CD8-positive, alpha-beta memory T cell (primary cell): ENCODE measurements at places on chromosomes 11 and 22.

- no peak for DNase-seq
These were observed at the start of gene EMID1 for GRCh38 chr22:29205594-29206371. TSS of gene EMID1 (plus strand) at chr22:29205896. CDS start at chr22:29206039, 143 bp downstream.

DNA sequence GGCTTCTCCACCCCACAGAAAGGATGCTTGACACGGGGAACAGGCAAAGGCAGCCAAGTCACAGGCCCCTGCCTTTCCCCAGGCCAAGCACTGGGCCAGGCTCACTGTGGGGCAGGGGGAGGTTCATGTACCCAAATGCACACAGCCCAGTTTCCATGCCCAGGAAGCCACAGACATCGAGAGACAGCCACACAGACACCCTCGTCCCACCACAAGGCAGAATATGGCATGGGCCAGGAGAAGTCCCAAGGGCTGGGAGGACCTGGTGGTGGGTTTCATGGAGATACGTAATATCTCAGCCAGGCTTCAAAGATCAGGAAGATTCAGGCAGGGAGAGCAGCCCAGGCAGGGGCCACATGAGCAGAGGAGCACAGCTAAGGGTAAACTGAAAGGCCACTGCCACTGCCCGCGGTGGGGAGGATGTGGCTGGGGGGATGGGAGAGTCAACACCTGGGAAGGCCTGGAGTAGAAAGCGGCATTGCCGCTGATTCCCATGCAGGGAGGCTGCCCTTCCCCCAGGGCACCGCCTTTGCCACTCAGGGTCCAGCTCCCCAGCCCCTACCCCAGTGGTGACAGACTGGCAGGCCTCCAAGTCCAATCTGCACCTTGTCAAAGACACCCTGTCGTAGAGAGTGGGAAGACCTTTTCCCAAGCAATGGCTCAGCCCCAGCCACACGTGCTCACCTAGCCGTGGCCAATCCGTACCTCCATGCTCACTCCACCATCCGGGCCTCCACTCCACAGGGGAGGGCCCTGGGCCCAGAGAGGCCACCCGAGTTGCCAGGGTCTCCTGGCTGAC lies 2.4 kb upstream of the MFNG start:
- DNase-seq = no peak

DNA sequence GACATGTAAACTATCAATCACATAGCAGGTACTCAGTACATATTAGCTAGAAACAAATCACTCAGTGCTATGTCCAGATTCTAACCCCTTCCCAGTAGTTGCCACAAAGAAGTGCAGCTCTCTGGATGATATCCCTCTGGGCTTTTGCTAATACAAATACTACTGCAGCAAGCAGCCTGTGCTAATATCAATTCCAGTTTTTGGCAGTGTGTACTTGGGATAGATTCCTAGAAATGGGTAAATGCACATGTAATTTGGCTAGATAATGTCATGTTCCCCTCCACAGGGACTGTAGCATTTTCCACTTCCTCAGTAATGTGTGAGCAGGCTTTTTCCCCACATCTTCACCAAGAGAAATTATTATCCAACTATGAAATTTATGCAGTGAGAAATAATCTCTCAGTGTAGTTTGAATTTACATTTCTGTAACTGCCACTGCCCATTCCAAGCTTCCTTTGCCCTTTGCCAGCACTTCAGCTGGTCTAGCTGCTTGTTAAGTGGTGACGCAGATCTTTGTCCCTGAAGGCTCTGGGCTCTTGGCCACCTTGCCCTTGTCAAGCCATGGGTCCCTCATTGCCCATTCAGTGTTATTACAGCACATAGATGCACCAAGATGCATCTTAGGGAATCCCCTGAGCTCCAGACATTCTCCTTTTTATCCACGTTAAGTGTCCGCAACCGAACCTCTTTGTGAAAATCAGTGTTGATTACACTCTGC lies 107.1 kb upstream of the CLPB start:
- DNase-seq = no peak

DNA sequence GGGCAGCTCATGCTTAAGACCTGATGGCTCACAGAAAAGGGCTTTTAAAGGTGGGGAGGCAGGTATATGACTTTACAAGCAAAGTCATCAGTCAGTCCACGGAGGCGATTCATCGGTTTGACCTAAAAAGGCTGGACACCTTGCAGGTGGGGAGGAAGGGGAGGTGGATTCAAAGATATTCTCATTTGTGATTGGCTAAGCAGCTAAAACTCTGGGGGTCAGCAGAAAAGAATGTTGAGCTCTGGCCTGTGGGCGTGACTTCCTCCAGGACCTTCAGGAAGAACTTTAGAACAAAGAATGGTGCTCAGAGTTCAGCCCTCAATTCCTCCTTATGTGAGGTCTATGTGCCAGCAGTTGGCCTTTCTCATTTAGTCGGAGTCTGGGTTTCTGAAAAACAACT lies 78.3 kb upstream of the LMO1 start:
- DNase-seq = no peak

- DNase-seq = no peak
These were observed 271.8 kb upstream of the MTNR1B start for GRCh38 chr11:92697461-92698312.

DNA sequence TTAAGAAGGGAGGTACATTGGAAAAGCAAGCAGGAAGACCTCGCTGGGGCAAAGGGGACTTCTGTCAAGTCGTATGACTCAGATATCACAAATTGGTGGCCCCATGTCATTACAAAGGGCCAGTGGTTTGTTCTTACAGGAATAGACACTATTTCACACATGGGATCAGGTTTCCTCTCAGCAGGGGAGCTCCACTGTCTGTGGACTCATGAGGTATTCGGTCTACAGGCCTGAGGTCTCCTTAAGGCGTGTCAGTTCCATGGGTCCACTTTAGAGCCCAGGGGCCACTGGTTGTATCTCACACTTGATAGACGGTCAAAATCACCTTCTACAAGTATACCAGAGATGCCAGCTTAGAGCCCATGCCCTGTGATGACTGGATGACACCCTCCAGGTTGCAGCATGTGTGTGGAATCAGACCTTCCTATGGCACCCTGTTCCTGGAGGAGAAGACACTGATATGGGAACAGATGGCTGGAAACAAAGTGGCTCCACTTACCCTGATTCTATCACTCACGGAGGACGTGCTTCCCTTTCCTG lies 288.1 kb upstream of the B3GAT1 start:
- no peak for DNase-seq

DNA sequence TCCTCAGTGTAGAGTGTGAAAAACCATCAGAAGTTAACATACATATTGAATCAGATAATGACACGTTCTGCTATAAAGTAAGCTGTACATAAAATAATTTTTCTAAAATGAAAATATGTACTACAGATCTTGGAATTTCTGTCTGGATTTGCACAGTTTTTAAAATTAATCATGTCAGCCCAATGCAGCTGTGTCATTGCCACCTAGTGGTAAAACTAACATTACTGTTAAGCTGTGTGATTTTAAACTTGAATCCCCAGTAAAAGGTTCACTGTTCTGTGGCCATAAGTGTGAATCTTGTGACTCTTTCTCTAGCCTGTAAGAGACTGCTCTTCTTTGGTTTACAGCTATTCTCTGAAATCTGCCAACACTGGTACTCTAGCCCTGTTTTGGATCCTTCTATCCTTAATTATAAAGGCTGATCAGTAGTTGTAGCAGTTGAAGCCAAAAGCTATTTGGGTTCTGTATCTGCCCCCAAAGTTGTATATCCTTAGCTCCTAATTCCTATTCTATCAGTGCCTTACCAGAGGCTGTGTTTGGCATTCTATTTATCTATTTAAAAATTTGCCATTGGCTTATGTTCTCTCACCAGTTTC lies 4.0 kb downstream of the JRKL start:
- peak; percentile 21 for DNase-seq

GRCh38 chr11:9747828-9748227 lies 84.0 kb downstream of the SWAP70 start:
- DNase-seq = no peak

- no peak for DNase-seq
These were observed 2.1 kb downstream of the INCENP start for GRCh38 chr11:62125881-62126280.

DNA sequence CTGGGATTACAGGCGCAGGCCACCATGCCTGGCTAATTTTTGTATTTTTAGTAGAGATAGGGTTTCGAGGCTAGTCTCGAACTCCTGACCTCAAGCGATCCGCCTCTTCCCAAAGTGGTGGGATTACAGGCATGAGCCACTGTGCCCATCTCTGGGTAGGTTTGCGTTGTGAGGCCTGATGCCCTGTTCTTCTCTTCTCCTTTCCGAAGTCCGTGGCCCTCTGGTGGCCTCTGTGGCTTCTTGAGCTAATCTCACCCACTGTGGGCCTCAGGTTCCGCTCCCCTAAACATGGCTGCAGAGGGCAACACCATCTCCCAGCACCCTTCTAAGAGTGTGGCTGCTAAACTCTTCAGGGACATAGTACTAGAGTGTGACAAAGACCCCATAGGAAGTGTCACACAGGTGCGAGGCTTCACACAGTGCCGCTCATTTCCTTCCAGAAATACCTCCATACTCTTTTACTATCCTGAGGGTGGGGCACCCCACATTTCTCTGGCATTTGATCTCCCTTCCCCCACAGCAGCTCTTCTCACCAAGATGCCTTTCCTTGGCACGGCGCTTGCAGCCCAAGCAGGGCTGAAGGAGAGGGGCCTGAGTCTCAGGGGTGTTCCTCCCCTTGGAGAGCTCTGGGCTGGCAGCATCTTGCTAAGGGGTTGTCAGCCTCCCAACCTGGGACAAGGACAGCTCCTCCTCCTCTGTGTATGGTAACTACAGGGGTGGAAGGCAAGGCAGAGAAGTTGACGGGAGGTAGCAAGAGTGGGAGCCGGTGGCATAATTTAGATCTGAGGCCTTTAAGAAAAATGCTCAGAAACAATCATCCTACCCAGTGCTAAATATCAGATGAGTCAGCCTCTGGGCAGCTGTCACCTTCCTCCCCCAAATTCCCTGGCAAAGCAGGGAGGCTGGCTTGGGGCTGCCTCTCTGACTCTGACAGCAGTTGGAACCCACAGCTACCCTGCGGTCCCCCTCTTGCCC lies 6.1 kb downstream of the THY1 start:
- no peak for DNase-seq

DNA sequence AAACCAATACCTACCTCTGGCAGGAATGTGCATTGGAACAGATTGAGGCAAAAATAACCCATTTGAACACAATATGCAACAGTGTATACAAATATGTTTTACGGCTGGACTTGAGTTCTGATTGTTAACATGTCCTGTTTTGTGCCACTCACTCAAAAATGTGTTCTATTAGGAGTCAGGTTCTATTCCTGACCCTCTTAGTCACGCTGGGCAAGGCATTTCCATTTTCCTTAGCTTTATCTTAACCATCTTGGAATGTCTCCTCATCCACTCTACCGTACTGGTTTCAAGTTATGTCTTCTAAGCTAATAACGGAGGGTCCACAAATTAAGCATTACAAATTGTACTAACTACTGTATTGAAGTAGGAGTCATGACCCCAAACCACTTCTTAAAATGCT lies 78.6 kb downstream of the MAML2 start:
- DNase-seq = no peak

GRCh38 chr11:18757811-18758210 lies 31.8 kb upstream of the IGSF22 start:
- DNase-seq = no peak

GRCh38 chr22:29784451-29785361 lies 17.5 kb downstream of the UQCR10 start:
- no peak for DNase-seq

- no peak for DNase-seq
These were observed 1014.1 kb downstream of the LRRC4C start for GRCh38 chr11:40445391-40445790.

DNA sequence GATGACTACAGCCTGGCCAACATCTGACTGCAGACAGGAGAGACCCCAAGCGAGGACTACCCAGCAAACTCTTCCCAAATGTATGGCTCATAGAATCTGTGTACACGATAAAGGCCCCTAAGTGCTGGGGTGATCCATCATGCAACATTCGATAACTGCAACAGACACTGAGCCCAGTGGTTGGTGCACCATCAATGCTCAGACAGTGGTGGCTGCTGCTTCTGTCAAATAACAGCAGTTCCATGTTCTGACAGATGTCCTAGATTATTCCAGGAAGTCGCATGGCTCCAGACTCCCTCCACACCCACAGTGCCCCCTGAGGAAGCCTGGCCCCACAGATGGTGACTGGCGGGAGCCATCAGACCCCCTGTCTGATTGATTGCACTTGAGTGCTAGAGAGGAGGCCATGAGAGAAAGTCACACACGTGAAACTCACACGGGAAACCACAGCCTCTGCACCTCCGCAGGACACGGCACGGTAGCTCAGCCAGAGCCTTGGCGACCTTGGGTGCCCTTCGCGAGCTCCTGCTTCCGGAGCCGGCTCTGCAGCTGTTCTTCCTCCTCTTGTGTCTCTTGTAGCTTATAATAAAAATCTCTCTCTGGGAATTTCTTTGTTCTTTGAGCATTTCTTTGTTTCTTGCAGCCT lies 1155.9 kb downstream of the TBC1D22A start:
- DNase-seq = peak; percentile 18

DNA sequence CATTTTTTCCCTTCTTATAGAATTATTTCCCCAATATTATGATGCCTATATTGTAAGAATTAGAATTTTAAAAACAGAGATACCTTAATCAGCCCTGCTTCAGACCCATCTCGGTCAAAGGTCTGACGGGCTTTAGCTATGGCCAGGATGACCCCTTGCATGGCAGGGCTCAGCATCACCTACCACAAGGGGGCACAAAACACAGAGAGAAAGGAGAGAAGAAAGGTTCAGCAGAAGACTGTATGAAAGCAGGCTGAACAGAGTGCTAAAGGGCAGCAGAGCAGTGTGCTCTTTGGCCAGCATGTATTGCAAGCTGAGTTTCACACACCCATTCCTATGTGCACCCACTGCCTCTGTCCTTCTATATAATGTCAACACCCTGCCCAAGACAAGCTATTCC lies 26.8 kb downstream of the CLDN25 start:
- DNase-seq = no peak

- DNase-seq = no peak
These were observed 10.9 kb downstream of the CDC42BPG start for GRCh38 chr11:64833509-64833908.

DNA sequence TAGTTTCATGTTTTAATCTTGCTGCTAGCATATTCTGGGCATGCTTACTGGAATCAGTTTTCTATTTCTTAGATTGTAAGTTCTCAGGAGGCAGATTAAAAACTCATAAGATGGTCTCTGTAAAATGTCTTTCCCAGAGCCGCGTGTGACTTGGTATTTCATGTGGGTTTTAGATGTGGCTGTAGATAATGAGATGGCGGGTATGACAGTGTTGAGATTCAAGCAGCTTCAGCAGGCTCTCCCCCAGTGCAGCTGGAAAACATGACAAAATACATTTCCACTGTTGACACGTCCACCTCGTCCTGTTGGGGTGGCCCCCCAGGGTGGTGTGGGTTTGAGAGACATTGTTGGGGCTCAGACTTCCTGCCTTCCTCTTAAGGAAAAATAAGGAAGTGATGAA lies 106.8 kb downstream of the KIRREL3 start:
- no peak for DNase-seq

DNA sequence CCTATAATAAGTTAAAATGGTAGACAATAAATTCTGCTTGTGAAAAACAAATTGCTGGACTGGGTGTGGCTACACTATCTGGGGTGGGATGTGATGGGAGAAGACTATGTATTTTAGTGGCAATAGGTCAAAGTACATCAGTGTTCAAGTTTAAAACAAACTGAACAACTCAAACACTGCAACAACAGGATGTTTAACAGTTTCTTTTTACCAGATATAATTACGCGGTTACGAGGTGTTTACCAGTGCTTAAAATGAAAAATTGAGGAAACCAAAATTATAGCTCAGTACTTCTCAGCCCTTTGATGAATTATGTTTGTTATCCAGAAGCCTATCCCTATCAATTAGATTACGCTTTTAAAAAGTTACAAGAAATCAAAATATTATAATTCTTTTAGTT lies 3.2 kb downstream of the PRDM10 start:
- DNase-seq = no peak

GRCh38 chr22:39491696-39492095 lies 10.4 kb upstream of the MIEF1 start:
- DNase-seq = no peak
